Mesenteric fat pad (tissue), 1 donor: ENCODE measurements at places on chromosomes 5 and 9. TPM values are rescaled to one million over a fixed set of nuclear protein-coding genes. Genes with fewer than 3 reads are reported as not detected.

DNA sequence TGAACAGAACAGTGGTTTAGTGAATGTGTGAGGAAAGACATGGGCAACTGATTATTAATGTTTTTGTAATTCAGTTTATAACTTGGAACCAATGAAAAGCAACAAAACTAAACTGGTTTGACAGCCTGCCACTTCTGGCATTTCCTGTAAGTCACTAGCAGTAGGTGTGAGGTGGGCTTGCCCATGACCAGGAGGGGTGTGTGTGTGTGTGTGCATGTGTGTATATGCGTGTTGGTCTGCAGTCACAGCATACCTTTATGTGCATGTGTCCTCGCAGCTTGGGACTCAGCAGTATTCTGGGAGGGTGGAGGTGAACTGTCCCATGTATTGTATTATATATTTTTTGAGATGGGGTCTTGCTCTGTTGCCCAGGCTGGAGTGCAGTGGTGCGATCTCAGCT, 32.3 kb downstream of the OTULIN start:
- no peak for DNase-seq

DNA sequence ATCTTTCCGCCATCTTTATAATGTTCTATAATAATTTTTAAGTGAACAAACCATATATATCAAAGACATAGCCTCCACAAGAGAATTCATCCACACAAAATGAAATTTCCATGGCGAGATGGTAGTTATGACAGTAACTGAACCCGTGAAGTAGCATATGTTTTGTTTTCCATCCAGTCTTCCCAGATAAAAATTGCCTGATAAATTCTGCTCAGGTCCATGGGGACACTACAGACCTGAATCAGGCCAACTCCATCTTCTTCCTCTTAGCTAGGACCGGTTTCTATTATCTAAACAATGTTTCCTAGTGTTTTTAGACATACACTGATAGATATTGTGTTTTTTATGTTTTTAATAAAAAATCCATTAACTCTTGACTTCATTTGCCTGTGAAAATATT, 235.7 kb downstream of the PLK2 start:
- no peak for DNase-seq

- no peak for DNase-seq
Observed at GRCh38 chr9:126490871-126491567, 122.7 kb upstream of the LMX1B start.

The SLC36A3 gene
- not detected for total RNA-seq

DNA sequence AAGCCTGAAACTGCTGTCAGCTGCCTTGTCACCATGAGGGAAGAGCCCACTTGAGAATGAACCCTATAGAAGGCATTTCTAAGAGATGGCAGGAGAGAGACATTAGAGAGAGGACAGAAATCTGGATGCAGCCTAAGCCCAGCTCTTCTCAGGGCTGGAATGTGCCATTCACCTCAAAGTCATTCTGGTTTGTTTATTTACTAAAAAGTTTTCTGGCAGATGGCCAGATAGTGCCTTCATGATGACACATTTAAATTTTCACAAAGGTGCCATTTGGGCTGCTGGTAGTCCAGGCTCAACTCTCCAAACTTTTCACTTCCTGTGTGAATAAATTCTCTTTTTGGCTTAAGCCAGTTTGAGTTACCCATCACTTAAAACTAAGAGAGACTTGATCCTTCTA, 144.6 kb upstream of the ZNF366 start:
- DNase-seq: no peak

The LIFR gene
- 97.9 TPM for total RNA-seq

The ANKRD20A1 gene
- 2.2 TPM for total RNA-seq

DNA sequence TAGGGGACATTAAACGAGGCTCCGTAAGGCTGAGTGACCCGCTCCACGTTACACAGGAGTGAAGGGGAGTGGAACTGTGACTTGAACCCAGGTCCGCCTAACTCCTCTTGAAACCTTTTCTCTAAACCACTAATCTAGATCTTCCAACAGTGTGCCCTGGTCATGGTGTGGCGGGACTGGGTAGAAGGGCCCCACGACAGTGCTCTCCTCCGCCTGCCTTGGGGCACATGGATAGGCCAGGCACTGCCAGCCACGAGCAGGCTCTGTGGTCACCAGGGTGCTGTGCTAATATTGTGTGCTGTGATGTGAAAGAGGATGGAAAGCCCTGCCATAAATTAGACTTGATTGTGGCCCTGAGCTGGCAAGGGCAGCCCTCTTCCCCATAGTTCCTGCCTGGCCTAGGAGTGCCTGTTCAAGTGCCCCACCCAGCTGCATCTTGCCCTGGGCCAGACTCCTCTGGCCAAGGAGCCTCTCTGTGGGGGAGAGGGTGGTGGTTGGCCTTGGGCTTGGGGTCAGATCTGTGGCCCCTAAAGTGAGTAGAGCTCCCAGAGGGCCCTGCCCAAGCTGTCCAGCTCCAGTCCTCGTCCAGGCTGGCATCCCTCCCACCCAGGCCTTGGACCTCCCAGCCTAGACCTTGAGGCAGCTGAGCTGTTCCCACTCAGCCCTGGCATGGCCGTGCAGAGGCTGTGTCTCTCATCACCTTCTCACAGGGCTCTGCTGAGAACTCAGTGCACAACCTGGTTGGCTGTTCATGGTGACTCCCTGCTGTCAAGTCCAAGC, 67.8 kb upstream of the TBC1D2 start:
- peak; percentile 77 for DNase-seq

- DNase-seq: no peak
Observed at GRCh38 chr5:9547122-9547947, 1.5 kb upstream of the SEMA5A start.

DNA sequence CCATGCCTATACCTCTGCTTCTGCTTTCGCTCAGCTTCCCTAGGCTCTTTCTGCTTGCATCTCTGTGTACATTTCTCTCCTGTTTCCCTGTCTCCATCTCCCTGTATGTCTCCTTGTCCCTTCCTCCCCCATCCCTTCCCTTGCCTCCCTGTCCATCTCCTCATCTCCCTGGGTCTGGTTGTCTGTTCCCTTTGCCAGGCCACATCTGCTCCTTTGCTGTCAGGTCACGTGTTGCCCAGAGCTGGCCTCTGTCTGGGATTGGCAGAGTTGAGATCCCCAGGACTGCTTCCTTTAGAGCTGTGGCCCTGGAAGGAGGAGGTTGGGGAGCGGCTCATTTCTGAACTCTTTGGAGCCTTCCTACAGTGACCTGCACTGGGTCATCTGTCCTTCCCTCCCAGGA, 31.8 kb upstream of the PTGS1 start:
- no peak for DNase-seq

The PDLIM7 gene
- 58.8 TPM for total RNA-seq

The SLC6A19 gene
- 0.32 TPM for total RNA-seq

- no peak for DNase-seq
Observed at GRCh38 chr5:73587923-73588322, 22.4 kb downstream of the UTP15 start.

GRCh38 chr5:150517272-150518152, 9.6 kb downstream of the NDST1 start:
- DNase-seq: no peak

DNA sequence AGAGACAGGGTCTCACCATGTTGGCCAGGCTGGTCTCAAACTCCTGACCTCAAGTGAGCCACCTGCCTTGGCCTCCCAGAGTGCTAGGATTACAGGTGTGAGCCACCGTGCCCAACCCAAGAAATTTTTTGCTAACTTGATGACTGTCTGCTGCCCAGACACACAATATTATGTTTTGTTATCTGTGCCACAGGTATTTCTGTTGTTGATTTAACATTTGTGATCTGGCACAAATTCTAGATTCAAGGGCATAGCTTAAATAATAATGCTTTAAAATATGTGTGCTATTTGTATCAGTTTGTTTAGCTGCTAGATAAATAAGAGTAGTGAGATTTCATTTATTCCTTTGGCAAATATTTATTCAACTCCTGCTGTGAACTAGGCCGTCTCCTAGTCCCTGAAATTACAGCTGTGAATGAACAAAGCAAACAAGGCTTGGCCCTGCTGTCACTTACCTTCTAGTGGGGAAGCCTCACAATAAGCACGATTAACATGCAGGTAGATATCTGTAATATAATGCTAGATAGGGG, 35.3 kb downstream of the GAPVD1 start:
- DNase-seq: no peak

DNA sequence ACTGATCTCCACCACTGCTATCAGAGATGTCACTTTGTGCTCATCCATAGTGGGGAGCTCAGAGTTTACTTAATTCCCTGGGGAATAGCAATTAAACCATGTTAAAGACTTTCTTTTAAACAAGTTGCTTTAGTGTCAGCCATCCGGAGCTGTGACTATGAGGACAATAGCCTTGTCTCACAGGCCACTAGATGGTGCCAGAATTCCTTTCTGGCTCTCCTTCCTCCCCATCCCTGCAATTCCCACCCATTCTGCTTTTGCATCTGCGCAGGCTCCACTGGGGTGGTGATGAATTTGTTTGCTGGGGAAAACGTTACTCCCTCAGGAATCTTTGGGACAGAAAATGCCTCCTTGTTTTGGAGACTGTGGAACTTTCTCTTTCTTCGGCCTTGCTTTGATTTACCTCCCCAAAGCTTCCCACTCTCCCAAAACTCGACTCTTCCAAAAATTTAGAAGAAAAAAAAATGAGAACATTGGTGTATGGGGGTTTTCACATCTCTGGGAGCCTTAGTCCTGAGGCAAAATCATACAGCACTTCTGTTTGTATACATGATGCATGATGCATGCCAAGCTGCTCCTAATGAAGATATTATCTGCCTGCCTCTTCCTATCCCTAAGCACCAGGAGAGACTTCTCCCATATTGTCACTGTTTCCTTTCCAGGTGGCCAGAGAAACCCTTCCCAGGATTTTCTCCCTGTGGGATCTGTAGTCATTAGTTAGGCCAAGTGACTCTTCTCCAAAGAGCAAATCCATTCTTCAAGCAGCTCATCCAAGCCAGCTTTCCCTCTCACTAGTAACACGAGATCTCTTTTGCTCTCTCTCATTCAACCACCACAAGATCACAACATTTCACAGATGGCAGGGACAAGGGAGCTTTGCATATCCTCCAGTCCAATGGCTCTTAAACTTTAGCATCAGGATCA, 466.1 kb downstream of the TLR4 start:
- no peak for DNase-seq

DNA sequence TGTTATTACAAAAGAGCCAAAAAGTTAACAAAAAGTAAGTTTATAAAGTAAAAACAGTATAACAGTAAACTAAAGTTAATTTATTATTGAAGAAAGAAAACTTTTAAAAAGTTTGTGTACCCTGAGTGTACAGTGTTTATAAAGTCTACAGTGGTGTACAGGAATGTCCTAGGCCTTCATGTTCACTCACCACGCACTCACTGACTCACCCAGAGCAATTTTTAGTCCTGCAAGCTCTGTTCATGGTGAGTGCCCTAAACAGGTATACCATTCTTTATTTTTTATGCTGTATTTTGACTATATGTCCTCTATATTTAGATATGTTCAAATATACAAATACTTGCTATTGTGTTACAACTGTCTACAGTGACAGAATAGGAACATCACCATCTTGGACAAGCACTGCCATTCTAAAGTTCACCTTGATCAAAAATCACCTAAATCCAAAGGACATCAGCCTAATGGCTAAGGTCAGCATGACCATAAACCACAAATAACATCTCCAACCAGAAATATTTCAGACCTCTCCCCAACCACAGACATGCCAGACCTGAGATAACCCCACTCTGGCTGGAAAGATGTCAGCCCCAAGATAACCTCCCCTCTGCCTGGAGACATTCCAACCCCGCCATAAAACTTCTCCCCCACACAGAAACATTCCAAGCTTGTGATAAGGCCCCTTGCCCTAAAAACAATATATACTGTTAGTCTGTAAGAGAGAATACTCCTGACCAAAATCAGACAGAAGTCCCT, 56.1 kb downstream of the AGXT2 start:
- no peak for DNase-seq

The ACTBL2 gene
- total RNA-seq: not detected

- DNase-seq: no peak
Observed at GRCh38 chr9:109242741-109243140, 75.7 kb upstream of the FRRS1L start.

The HMCN2 gene
- total RNA-seq: 3.1 TPM

The FIBCD1 gene
- not detected for total RNA-seq

GRCh38 chr9:96009690-96010472, 134.4 kb downstream of the ERCC6L2 start:
- no peak for DNase-seq

DNA sequence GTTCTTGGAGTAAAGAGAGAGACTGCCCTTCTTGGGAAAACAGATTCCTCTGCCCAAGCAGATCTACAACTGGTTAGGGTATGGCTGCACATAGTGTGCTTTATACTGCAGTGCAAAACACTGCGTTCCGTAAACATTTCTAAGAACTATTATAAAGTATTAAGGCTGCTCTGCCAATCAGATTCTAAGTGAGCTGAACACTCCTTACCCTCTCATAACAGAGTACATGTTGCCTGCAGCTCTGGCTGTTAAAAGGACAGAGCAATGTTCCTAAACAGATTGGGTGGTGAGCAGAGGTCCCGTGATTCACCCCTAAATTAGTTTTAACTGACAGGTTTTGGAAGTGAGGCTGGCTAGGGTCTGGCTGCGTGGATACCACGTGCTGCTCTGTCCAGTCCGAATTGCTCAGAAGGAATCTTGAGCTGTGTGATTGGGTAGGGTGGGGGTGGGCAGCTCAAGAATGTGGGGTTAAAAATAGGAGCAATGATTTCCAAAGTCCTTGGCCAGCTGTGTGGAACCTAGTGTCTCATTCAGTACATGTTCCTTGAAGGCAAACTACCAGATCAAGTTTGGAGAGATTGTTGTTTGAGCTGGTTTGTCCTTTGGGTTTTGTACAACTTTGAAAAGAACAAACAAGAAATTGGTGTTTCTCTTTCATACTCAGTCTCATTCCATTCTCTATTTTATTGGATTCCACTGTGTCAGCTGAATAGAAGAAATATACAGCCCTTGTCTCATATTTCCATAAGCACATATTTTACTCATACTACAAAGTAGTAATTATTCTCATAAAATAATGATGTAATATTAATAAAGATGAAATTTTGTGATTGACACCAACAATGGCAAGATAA, 497.6 kb upstream of the CD180 start:
- DNase-seq: no peak

The RXRA gene
- 129 TPM for total RNA-seq

The WASHC1 gene
- total RNA-seq: 12.4 TPM

DNA sequence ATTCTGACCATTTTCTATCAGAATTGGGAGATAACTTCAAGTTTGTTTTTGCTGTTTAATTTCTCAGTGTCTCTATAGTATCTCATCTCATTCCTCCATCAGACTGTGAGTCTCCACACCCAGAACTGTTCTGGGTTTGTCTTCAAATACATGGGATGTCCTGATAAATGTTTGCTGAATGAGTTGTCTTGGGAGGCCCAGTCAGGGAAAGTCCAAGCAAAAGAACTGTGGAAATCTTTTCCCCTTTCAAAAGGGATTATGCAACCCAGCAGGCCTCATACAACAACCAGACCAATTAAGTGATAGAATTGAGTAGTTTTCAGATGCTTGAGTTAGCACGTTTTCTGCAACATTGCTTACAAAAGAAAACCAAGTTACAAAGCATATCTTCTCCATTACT, 324.4 kb downstream of the BRINP1 start:
- DNase-seq: no peak

DNA sequence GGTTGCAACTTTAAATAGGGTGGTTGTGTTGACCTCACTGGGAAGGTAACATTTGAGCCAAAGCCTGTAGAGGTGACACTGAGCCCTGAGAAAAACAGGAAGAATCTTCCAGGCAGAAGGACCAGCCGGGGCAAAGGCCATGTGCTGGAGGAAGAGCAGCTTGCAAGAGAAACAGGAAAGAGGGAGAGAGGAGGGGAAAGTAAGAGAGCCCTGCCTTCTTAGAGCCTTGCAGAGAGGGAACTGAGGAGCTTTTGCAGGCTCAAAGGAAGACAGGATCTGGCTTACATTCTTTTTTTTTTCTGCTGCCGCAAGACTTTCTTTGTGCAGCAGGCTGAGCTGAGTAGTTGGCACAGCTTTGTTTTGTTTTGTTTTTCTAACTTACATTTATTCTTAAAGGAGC, 17.4 kb downstream of the C9orf153 start:
- DNase-seq: no peak

- DNase-seq: no peak
Observed at GRCh38 chr5:57054135-57054534, 102.2 kb upstream of the MIER3 start.
